Head of caudate nucleus (tissue), 42 donors: ENCODE measurements at places on chromosomes 6 and 20.

- no peak for DNase-seq
These were observed 137.0 kb downstream of the FOXA2 start for GRCh38 chr20:22447447-22447778.

DNA sequence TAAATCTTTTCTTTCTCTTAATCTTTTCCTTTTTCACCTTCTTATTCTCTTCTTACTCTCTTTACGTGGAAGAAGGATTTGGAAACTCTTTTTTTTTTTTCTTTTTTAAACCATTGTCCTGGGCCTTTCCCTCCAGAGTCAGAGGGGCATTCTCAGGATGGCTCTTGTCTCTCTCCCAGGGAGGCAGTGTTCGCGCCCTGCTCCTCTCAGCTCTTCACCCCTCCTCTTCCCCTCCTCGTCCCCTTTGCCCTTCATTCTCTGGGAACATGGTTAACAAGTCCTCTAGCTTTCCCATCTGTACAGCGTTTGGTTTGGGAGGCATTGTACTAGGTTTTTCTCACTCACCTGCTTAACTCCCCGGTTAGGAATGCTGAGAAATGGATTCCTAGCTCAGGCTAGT, 52.0 kb upstream of the TFB1M start:
- no peak for DNase-seq

GRCh38 chr6:89522778-89523177, 89.8 kb downstream of the ANKRD6 start:
- DNase-seq = no peak

DNA sequence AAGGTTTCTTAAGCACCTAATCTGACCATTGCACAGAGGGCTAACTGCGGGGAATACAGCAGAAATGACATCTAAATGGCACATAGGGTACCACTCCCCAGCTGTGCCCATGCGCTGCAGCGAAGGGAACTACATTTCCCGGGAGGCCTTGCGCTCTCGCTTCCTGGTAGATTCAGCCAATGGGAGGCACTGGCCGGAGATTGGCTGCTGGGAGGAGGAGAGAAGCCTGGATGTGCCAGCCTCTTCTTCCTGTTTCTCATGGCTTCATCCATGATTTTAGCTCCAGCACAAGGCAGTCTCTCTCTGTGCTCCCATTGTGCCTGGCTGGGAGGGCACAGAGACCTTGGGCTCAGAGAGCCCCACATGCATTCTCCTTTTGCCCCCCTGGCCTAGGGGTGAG, 101.7 kb upstream of the FOXA2 start:
- peak; percentile 48 for DNase-seq

DNA sequence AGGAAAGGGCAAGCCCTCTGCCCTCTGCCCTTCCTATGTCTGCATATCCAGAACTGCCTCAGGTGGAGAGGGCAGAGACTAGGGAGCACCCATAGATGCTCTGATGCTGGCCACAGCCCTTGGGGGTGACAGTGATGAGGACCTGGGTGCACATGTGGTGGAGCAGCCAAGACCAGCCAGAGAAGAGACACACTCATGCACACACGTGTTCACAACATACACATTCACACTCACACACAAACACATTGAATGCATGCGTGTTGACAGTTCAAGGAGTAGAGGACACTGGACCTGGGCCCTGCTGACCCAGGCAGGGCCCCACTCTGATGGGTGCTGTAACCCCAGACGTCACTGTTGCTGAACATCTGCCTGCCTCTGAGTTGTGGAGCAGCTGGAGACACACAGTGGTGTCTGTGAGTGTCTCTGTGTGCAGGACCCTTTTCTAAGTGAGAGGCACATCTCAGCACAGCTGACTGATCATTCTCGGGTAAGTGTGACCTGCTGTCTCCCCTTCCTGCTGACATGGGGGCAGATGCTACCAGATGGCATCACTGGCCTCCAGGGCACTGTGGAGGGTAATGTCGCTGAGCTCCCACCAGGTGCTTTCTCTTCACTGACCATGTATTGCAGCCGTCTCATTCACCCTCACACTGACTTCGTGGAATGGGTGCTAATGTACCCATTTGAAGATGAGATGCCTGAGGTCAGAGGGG, 30.1 kb upstream of the MAS1L start:
- no peak for DNase-seq

GRCh38 chr6:137403855-137404254, 90.3 kb downstream of the OLIG3 start:
- no peak for DNase-seq

GRCh38 chr6:162899148-162899547, 171.4 kb downstream of the PACRG start:
- DNase-seq = no peak

- DNase-seq = no peak
These were observed 71.9 kb downstream of the TBC1D7 start for GRCh38 chr6:13256266-13257001.

- DNase-seq = no peak
These were observed 6.4 kb downstream of the ATXN1 start for GRCh38 chr6:16754876-16755275.

GRCh38 chr6:23637296-23637695, 488.7 kb upstream of the NRSN1 start:
- DNase-seq = no peak

DNA sequence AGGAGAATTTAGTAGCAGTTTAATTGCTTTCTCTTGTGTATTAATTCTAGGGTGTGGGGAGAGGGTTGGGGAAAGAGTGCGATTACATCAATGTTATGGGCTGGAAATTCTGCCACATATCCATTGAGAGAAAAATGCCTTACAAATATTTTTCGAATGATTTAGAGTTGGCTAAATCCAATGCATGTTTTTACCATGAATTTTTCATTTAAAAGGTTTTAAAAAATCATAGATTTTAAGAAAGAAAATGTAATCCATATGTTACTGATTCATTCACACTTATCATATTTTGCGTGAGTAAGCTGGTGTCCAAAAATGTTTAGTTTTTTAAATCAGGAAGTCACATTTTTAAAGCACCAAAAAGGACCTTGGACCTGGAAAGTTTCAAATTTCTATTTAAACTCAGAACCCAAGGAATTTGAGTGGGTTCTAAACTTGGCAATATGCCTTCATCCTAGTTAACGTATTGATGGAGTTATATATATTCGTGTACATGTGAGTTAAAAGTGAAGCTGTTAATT, 627.4 kb upstream of the CITED2 start:
- no peak for DNase-seq

DNA sequence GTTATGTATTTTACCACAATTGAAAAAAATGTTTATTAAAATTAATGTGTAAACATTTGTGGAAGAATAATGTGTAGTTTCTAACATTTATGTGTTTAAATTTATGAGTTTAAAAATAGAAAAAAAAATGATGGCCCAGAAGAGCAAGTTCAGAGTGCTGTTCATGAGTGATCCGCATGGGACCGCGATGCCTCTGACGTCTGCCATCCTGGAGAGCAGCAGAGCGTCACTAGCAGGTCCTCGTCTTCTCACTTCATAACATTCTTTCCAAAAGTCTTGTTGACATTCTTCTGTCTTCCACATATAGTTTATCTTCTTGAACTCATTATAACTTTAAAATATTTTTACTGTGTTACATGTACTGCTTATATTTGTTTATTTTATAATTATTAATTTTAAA, 15.5 kb downstream of the BTNL2 start:
- DNase-seq = no peak
